Gastrocnemius medialis (tissue), 4 donors: ENCODE measurements at places on chromosomes 1 and 21. TPM values are rescaled to one million over a fixed set of nuclear protein-coding genes. Genes with fewer than 3 reads are reported as not detected.

DNA sequence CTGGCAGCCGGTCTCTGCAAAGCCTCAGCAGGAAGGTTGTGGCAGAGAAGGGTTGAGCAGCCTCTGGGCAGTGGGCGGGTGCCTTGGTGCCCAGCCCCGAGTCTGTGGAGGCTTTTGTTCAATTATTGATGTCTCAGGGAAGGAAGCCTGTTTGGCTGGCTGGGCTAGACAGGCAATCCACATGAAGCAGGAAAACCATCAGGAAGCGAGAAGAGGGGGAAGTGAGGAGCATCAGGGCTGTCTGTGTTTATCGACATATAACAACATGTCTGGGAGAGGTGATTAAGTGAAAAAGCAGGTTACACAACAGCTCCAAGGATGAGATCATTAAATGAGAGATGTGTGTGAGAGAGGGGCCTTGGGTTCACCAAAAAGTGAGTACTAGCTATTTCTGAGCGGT is 105.4 kb downstream of the UBE2U start:
- H3K27ac ChIP-seq = no peak overlapping the region
- no peaks in the 10 kb centered on the region for H3K4me1 ChIP-seq
- H3K4me3 ChIP-seq = no peak overlapping the region
- no peaks in the 10 kb centered on the region for H3K36me3 ChIP-seq

DNA sequence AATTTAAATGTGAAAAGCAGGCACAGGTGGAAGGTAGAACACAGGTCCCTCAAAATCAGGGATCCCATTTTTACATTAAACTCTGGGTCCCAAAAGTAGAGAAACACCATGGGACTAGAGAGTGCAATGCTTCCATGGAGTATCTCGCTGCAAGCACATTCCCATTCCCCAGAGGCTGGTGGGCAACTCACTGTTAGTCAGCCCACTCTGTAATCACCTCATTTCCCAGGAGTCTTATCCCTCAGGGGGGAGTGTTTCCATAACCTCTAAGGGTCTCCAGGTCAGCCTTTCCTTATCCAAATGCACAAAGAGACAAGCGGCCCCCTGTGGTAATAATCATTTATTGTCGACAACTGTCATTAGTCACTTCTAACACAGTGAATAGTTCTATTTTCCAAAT is 490.1 kb upstream of the LRRC7 start:
- H3K4me1 ChIP-seq = no peaks in the 10 kb centered on the region
- no peaks in the 10 kb centered on the region for H3K27me3 ChIP-seq
- no peak for DNase-seq
- H3K4me3 ChIP-seq = no peak overlapping the region
- H3K36me3 ChIP-seq = no peaks in the 10 kb centered on the region

GRCh38 chr21:38443110-38443509 is 55.2 kb downstream of the ERG start:
- no peaks in the 10 kb centered on the region for H3K4me1 ChIP-seq
- no peak for DNase-seq
- no peaks in the 10 kb centered on the region for H3K36me3 ChIP-seq
- no peak overlapping the region for H3K27ac ChIP-seq
- H3K27me3 ChIP-seq = no peaks in the 10 kb centered on the region

GRCh38 chr1:31583082-31583994 is 7.0 kb downstream of the TINAGL1 start:
- peak overlapping the region; percentile 83 for H3K27ac ChIP-seq
- no peaks in the 10 kb centered on the region for H3K36me3 ChIP-seq
- DNase-seq = no peak
- H3K27me3 ChIP-seq = no peaks in the 10 kb centered on the region
- H3K4me1 ChIP-seq = peaks cover 23% of the 10 kb centered on the region
- peak overlapping the region; percentile 9 for H3K4me3 ChIP-seq

- no peaks in the 10 kb centered on the region for H3K4me1 ChIP-seq
- no peak for DNase-seq
- H3K4me3 ChIP-seq = no peak overlapping the region
- no peak overlapping the region for H3K27ac ChIP-seq
- H3K27me3 ChIP-seq = no peaks in the 10 kb centered on the region
- H3K36me3 ChIP-seq = no peaks in the 10 kb centered on the region
Measured at GRCh38 chr21:44528634-44528995, 11.4 kb downstream of the KRTAP10-1 start.

Gene PCP4
- total RNA-seq = not detected

- no peaks in the 10 kb centered on the region for H3K27me3 ChIP-seq
- DNase-seq = no peak
Measured at GRCh38 chr1:241992734-241993133, 6.2 kb downstream of the MAP1LC3C start.

Gene LRRC42
- total RNA-seq = 17.8 TPM

DNA sequence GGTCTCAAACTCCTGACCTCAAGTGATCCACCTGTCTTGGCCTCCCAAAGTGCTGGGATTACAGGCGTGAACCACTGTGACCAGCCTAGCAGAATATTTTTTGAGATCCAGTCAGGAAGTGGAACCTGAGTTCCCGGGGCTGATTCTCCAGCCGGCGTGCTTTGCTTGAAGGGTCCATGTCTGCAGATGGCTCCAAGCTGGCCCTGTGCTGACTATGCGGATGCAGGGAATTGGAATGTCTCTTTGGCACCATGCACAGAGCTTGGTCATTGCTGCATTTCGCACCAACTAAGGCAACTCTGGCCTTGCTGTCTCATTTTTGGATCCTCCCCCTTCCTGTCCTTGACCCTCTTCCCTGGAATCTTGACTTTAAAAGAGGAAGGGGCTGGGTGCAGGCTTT is 28.1 kb downstream of the ARHGEF10L start:
- no peaks in the 10 kb centered on the region for H3K36me3 ChIP-seq
- no peak for DNase-seq
- H3K4me1 ChIP-seq = peaks cover 64% of the 10 kb centered on the region
- H3K4me3 ChIP-seq = no peak overlapping the region
- peak overlapping the region; percentile 91 for H3K27ac ChIP-seq

DNA sequence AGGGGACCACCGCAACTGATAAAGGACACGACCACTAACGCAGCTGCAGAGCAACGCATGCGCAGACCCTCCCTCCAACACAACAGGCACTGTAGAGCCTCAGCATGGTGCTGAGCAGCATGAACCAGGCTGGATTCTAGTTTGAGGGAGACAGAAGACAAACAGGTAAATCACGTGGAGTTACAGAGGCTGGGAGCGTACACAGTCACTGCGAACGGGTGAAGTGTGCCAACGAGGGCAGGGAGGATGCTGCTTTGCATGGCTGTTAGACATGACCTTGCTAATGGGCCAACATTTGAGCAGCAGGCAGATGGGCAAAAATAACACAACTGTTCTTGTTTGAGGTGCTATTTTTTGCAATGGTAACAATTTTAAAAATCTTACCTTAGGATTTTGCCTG is 55.2 kb upstream of the NADK start:
- H3K4me1 ChIP-seq = peaks cover 9% of the 10 kb centered on the region
- peaks cover 6% of the 10 kb centered on the region for H3K36me3 ChIP-seq
- DNase-seq = no peak
- no peak overlapping the region for H3K4me3 ChIP-seq

Gene ATAD3C
- total RNA-seq = not detected

DNA sequence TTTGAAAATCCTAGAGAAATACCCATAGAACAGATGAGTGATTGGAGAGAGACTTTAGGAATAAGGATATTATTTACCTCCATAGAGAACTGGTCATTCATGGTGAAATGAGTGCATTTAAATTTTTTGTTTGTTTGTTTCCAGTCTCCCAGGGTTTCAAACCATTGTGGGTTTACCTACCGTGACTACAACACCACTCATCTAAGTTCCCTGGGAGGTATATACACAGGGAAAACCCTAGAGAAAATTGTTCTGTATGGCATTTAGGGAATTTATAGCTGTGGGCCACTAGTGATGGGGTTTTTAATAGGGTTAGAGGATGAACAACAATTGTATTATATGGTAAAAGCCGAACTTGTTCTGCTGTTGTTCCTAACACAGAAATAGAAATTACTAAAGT is 109.2 kb downstream of the USP25 start:
- DNase-seq = no peak
- H3K27ac ChIP-seq = no peak overlapping the region
- no peaks in the 10 kb centered on the region for H3K36me3 ChIP-seq

DNA sequence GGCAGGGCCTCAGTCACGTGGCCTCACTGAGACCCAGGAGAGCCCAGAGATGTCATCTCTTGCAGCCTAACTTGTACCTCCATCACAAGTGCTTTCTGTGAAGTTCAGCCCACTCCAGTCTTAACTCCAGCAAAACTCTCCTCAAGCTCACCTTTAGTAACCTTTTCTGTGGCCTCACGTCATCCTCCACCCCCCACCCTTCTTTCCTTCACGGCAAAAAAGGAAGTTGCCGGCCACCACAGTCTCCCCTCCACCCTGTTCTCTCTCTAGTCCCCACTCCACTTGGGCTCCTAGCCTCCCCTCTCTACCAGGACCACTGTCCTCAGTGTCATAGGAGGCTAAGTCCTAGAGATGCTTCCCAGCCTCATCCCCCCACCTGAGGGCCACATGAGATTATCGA is 106.9 kb downstream of the LACTBL1 start:
- no peak overlapping the region for H3K27ac ChIP-seq
- H3K36me3 ChIP-seq = no peaks in the 10 kb centered on the region
- H3K4me3 ChIP-seq = no peak overlapping the region
- no peaks in the 10 kb centered on the region for H3K27me3 ChIP-seq
- no peaks in the 10 kb centered on the region for H3K4me1 ChIP-seq
- no peak for DNase-seq

DNA sequence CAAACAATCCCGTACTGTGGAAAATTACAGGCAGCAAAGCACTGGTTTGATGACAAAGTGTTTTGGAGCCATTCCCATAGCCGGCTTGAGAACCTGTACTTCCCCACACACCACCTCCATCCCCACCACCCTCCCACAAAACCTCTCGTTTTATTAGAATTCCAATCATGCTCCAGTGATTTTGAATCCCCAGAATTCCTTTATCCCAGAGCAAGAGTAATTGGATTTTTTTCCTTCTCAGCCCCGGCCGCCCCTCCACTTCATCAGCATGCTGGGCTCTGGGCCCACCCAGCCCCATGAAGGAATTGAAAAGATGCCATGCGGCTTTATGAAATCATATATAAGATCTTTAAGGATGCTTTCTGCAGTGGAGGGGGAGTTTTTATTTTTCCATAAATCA is 136.6 kb downstream of the OMA1 start:
- H3K36me3 ChIP-seq = no peaks in the 10 kb centered on the region
- H3K4me1 ChIP-seq = no peaks in the 10 kb centered on the region
- DNase-seq = no peak
- H3K4me3 ChIP-seq = no peak overlapping the region

DNA sequence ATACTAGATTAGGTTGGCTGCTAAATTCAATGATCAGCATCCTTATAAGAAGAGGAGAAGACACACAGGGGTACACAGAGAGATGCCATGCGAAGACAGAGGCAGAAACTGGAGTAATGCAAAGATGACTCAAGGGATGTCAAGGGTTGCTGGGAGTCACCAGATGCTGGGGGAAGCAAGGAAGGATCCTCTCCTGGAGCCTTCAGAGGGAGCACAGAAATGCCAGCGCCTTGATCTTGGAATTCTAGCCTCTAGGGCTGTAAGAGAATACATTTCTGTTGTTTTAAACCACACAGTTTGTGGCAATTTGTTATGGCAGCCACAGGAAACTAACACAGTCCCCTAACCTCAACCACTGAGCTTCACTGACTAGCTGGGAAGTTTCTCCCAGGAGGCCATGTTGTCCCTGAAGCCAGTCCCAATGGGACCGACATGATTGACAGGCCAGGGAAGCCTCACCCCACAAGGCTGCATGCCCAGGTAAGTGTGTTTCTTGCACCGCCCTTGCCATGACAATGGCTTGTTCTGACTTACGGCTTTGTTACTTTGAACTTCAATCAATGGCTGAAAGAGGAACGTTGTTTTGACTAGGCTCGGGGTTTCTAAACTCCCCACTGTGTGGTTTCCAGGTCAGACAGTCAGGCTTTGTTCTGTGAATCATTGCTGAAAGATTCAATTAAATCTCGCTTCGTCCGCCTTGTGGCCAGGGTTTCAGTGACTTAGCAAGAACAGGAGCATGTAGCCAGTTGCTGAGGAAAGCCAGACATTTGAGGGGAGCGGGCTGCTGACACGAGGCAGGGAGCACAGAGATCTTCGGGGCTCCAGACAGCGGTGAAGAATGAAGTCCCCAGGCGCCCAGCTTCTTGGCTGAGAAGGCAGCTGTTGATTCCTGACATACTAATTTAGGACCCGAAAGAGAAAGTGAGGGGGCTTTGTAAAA is 62.3 kb downstream of the RUNX1 start:
- DNase-seq = no peak
- H3K27me3 ChIP-seq = peaks cover 4% of the 10 kb centered on the region
- no peaks in the 10 kb centered on the region for H3K36me3 ChIP-seq
- no peak overlapping the region for H3K4me3 ChIP-seq
- H3K4me1 ChIP-seq = no peaks in the 10 kb centered on the region
- no peak overlapping the region for H3K27ac ChIP-seq

Gene GNG4
- not detected for total RNA-seq
